Stimulated activated naive CD4-positive, alpha-beta T cell treated with Interleukin-2 at 50 U/mL for 16 hours (primary cell): ENCODE measurements at places on chromosomes 6 and 20.

DNA sequence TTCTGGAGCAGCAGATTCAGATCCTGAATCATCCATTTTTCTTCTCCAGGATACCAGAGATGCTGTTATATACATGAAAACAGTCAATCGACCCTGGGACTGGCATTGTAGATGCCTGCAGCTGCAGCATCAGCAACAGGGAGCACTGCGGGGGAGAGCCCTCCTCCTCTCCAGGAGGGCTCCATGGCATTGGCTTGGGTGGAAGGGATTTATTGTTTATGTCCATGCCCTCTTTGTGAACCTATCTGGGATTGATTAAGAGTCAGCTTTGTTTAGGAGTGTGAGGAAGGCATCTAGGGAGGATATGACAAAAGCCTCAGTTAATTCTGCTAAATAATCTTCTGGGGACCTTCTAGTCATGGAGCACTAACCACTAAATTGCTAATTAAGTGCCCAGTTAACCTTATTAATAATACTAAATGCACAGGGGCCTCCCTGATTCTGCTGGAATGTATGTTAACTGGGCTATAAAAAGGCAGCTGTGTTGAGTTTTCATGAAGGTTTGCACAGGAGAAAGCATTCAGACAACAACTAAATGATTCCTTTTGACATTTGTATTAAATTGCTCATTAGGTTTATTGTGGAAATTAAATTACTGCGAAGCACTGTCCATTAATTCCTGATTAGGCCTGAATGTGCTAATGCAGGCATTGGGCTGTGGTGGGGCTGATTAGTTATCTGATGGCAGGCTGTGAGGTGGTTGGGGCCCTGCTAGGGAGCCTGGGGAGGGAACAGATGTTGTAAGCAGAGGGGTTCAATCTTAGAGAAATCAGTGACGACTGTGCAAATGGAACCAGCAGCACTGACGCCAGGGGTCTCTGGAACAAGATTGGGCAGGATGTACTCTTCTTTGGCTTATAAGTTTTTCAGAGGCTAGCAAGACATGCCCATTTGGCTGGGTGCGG, 57.6 kb downstream of the IMPG1 start:
- no peak for DNase-seq

GRCh38 chr6:68237205-68237604, 397.9 kb upstream of the ADGRB3 start:
- no peak for DNase-seq

DNA sequence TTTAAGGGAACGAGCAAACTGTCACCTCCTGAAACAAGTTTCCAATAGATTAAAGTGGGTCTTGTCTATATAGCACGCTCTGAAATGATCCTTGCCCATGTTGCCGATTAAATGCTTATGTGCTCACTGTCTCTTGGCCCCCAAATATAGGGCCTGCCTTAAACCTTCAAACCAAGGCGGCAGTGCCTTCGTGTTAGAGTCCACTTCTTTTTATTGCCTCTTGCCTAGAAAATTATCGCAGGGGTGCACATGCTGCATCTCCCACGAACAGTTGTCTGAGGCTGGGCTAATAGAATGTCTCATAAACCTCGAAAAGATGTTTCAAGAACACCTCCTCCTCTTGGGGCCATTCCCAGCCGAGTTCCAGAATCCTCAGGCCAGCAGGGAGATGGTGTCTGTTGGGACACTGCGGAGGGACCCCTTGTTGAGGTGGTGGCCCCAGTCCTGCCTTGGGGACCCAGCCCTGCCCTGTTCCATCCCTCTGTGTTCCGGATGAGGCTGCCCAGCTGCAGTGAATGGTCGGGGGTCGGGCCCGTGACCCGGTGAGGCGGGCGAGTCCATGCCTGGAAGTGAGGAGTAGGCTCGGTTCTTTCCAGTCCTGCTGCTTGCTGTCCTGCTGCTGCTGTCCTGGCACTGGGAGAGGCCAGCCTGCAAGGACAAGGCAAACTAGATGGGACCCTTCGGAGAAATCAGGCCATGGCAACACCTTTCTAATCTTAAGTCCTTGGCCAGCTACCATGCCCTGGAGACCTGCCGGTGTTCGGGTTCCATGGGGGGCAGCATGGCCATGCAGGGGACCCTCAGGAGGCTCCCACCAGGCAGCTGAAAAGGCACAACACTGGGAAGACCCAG, 34.7 kb upstream of the SLCO4A1 start:
- DNase-seq: no peak

GRCh38 chr6:154938221-154938580, 56.9 kb upstream of the TIAM2 start:
- no peak for DNase-seq

DNA sequence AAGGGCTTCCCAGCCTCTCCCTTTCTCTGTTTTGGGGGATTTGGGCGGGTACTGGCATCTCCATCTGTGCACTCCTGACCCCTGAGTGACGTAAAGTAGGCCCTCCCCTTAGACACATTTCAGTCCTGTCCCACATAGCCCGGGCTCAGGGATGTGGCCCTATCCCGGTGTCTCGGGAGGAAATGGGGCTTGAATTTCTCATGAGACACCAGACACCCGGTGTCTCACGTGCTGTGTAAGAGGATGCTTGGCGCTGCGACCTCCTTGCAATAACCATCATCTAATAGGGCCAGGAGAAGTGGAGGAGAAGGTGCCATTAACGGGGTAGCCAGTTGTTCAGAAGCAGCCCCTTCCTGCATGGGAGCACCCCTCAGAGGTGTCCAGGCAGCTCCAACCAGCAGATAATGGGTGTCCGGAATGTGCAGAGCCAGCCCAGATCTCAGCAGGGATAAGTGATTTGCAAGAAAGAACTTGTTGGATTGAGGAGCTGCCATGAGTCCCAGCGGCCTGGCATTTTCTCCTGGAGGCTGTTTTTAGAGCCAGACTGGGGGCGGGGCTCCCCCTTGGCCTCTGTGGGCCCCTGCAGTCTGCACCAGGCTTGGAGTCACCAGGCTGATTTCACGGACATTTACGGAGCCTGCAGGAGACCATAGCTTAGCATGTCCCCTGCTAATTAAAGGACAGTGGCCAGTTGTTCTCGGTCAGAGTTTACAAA, 372.0 kb downstream of the PREX1 start:
- DNase-seq: no peak

GRCh38 chr20:34512266-34512954, 3.8 kb upstream of the DYNLRB1 start:
- no peak for DNase-seq

DNA sequence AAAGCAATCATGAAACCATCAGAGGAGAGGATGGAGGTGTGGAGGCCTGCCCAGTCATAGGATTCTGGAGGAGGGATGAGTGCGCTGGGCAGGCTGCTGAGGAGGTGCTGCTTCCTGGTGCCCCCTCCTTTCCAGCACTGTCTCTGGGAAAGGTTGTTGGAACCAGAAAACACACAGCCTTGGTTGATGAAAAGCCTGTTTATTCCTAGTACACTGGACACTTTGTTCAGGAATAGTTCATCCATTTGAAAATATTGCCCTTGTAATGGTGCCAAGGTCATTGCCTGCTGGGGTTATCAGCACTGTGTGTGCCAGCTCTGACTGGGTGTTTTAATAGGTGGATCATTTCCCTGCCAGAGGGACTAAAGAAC, 83.7 kb upstream of the ARMC2 start:
- no peak for DNase-seq

DNA sequence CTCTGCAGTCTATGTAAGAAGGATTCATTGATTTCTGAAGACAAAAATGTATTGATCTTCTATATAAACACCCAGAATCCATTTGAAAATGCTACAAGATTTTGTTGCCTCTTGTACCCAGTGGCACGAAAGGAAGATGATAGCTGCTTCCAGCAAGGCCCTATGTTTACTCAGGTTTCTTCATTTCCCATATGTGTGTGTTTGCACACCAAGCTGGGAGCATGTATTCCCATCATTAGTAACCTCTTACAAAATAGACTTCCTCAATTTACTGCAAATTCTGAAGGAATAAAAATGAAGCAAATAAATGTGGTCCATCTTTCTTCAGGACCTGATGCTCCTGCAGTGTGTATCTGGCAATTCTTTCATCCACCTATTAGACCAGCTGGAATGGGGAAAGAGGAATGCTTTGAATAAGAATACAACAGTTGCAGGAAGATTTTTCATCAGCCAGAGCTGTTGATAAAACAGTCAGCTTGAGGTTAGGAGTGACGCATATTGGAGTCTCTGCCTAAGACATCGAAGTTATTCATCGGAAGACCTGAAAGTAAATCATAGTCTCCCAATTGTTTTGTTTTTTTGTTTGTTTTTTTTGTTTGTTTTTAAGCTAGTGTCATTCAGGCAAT, 132.3 kb downstream of the PDE7B start:
- DNase-seq: no peak

GRCh38 chr6:22878324-22878701, 308.9 kb downstream of the HDGFL1 start:
- no peak for DNase-seq

- no peak for DNase-seq
These were observed 36.9 kb downstream of the LBP start for GRCh38 chr20:38383147-38383546.

DNA sequence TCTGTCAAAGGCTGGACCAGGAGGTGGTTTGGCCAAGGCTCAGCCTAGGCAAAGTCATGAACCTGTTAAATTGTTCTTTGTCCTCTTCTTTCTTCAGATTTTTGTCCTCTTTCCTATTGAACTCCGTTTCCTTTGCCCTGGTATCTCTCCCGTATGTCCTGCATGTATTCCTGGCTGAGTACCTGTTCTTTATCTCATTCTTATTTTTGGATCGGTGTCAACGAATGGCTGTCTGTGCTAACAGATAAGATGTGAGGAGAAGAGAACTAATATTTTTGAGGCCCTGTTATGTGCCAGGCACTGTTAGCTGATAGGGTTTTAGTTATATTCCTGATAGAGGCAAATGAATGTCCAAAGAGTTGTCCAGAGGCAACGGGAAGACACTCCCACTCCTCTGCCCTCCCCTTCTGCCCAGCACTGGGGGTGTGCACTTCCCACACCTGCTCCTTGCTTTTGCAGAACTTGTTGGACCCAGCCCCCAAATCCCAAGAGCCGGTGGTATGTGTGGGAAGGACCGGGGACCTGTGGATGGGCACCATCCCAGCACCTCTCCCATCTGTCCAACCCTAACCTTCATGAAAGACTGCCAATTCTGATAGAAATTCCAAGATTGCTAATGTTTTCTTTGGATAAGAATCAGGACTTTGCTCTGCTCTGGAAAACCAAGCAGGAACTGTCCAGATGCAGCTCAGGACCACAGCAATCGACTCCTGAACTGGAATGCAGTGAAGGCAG, 20.6 kb downstream of the MMP24OS start:
- no peak for DNase-seq

- peak; percentile 24 for DNase-seq
These were observed 61.1 kb upstream of the CCN6 start for GRCh38 chr6:111992851-111993250.

- DNase-seq: no peak
These were observed 15.0 kb downstream of the PPP1R10 start for GRCh38 chr6:30601815-30602641.

GRCh38 chr20:17794400-17794799, 94.6 kb downstream of the BANF2 start:
- no peak for DNase-seq

- DNase-seq: no peak
These were observed 15.6 kb downstream of the DDRGK1 start for GRCh38 chr20:3188823-3189413.

DNA sequence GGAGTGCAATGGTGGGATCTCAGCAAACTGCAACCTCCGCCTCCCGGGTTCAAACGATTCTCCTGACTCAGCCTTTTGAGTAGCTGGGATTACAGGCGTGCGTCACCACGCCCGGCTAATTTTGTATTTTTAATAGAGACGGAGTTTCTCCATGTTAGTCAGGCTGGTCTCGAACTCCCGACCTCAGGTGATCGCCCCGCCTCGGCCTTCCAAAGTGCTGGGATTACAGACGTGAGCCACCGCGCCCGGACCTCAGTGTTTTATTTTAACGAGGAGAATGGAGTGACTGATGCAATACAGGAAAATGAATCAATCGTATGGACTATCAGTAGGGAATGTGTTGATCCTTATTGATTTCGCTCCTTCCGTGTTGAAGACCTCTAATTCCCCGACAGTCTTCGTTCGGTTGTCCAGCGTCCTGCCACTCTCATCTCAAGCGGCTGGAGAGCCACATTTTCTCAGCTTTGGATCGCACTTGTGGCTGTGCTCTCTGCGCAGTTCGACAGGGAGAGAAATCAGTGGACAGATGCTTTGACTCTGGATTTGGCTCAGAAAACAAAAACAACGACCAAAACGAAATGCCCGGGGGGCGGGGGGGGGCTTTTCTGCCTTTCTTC, 166.2 kb downstream of the TRIM27 start:
- DNase-seq: no peak

GRCh38 chr6:170369403-170369802, 62.8 kb downstream of the FAM120B start:
- DNase-seq: no peak

DNA sequence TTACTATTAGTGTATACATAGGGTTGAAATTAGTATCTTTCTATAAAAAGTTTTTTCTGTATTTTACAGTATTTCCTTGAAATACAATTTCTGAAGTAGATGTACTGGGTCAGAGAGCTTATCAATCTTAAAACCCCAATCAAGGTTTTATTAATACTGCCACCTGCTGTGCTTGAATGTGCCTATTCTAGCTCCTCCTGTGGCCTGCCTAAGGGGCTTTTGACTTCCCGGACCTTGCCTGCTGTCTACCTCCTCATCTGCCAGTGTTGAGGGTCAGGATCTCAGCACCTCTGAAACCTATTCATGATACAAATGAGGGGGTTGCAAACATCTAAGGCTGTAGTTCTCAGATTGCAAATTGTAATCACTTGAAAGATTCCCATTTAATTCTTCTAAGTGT, 9.2 kb downstream of the PACRG start:
- no peak for DNase-seq

DNA sequence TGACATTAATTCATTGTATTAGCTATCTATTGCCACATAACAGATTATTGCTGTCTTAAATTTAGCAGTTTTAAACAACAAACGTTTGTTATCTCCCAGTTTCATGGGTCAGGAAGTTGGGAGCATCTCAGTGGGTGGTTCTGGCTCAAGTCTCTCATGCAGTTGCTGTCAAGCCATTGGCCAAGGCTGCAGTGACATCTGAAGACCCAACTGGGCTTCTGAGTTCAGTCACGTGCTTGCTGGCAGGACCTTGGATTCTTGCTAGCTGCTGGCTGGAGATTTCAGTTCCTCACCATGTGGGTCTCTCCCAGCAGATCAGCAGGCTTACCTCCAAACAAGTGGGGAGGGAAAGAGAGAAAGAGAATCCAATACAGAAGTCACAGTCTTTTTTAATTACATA, 152.6 kb upstream of the EXOC2 start:
- no peak for DNase-seq

DNA sequence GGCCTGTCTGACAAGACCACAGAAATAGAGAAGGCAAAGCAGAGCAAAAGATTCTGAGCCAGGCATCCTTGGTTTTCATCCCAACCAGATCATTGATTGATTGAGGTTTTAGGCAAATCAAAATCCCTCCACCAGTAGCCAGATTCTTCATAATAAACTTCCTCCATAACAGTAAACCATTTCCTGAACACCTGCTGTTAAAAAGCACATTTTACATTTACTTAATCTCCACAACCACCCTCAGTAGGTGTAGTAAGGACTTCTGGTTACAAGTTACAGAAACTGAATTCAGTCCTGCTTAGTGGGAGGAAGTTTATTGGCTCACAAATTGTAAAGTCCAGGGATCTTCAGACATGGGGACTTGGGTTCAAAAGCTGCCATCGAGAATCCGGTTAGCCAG, 28.3 kb downstream of the EIF2S2 start:
- DNase-seq: no peak
